ENCODE measurements at places on chromosomes 11 and 22.

DNA sequence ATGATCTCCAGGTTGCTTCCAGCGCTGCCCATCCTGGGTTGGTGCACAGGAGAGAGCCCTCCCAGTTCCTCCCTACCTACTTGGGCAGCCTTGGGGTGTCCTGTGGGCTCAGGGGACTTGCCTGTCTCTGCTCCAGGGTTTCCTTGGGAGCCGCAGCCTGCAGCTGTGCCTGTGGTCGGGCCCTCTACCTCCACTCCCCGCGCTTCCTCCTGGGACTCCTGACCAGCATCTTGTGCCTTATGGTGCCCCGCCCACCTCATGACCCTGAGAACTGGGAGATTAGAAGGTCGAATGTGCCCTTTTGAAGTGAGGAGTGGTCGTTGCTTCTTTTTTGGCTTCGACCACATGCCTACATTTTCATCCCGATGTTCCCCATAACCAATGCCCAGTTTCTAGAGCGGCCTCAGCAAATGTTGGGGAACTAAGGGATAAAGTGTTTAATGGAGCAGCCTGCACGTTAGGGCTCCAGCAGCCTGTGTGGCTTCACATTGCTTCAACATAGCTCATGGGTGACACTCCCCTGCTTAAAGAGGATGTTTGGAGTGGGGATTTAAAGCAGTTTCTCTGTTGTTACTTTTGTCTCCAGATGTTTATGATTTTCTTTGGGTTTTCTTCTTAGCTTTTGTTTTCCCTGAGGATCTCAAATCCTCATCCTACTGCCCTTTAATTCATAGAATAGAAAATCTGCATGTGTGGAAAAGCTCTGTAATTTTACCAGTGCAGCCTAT lies 248.8 kb downstream of the TBC1D22A start:
- DNase-seq: no peak

GRCh38 chr11:78149646-78150045 lies 10.2 kb upstream of the ALG8 start:
- DNase-seq: no peak

GRCh38 chr11:133910101-133910500 lies 46.7 kb downstream of the IGSF9B start:
- DNase-seq: no peak

GRCh38 chr11:68302670-68303069 lies 9.7 kb upstream of the LRP5 start:
- DNase-seq: no peak

GRCh38 chr22:44584256-44584902 lies 86.3 kb upstream of the RTL6 start:
- DNase-seq: no peak

GRCh38 chr22:22215659-22216449 lies 28.7 kb upstream of the VPREB1 start:
- no peak for DNase-seq

DNA sequence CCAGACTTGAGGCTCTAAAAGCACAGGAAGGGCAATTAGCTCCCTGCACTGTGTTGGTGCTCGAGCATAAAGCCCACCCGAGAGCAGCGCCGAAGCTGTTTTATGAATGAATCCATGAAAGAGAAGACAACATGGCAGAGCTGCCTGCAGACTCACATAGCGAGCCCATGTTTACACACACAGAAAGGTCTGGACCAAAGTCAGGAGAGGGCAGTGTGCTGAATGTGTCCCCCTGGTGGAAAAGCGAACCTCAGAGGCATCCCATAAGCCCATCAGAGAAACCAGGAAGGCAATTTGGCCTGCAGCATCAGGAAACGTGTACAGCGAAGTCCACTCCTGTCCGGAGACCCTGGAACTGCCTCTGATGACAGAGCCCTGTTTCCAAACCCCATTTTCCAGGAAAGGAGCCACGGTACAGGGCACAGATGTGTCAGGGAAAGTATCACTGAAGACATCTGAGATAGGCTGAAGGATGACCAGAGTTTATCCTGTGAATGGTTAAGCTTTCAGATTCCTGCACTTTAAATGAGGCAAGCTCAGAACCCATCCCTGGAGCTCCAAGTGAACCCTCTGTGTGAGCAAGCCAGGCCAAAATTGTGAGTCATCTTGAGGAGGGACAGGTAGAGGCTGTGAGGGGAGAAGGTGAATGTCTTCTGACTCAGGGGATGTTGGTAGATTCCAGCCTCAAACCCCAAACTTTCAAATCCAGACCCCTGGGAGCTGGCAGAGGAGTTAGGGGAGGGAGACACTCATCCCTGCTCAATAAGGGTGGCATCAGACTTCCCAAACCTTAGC lies 36.9 kb downstream of the CHRDL2 start:
- DNase-seq: no peak

- no peak for DNase-seq
Observed at GRCh38 chr11:77171885-77172665, 44.0 kb downstream of the MYO7A start.

- DNase-seq: no peak
Observed at GRCh38 chr11:119808407-119809185, 79.6 kb upstream of the NECTIN1 start.

DNA sequence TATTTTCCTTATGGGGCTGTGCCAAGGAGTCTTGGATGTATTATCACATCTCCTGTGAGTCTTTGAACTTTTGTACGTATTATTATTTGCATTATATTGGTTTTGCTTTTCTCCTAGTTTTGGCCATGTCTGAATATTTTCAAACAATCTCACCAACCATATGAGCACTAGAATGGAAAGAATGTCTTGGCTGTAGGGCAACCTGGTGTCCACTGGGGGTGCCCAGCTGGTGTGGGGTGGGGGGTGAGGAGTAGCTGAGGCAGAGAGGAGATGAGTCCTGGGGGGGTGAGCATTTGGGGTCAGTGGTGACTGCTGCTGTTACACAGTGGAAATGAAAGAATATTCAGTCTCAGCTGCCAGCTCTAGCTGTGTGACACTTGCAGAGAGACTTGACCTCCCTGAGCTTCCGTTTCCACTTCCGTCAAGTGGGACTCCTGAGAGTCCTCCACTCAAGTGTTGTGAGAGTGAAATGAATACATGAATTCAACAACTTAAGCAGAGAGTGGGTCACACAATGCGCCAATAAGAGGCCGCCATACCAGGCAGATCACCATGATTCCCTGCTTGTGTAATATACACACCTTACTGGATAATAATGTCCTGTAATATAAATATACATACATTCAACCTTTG lies 12.7 kb upstream of the PVALB start:
- no peak for DNase-seq

DNA sequence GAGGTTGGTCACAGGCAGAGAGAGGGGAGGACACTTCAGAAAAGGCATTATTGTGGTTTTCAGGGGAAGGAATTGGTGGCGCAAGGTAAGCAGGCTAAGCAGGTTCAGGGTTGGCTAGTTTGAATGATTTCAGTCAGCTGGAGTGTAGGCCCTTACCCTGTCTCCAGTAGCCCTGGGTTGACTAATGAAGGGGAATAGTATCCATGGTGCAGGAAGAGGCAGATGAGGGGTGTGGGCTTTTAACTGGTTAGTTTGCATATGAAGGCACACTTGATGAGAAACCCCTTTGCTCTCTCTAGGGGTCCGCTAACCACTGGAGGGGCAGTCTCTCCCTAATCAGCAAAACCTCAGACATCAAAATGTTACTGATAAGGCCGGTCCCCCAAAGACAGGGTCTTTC lies 249.7 kb downstream of the AASDHPPT start:
- DNase-seq: no peak

GRCh38 chr11:122145715-122146274 lies 29.8 kb upstream of the BLID start:
- no peak for DNase-seq

- no peak for DNase-seq
Observed at GRCh38 chr11:114079511-114080065, 20.1 kb downstream of the ZBTB16 start.

DNA sequence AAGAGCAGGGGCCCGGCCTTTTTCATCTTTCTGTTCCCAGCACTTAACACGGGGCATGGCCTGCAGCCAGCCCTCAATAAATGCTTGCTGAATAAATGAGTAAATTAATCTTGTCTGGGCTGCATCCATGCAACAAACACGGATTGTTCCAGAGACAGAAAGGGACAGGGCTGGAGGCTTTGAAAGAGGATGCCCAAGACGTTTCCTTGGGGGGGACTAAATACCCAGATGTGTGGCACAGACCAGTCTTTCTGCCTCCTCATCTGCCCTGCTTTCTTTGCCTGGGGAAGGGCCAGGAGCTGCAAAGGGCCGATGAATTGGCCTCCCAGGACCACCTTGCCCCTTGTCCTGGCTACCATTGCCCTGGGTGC lies 40.4 kb downstream of the SHISAL1 start:
- DNase-seq: no peak

DNA sequence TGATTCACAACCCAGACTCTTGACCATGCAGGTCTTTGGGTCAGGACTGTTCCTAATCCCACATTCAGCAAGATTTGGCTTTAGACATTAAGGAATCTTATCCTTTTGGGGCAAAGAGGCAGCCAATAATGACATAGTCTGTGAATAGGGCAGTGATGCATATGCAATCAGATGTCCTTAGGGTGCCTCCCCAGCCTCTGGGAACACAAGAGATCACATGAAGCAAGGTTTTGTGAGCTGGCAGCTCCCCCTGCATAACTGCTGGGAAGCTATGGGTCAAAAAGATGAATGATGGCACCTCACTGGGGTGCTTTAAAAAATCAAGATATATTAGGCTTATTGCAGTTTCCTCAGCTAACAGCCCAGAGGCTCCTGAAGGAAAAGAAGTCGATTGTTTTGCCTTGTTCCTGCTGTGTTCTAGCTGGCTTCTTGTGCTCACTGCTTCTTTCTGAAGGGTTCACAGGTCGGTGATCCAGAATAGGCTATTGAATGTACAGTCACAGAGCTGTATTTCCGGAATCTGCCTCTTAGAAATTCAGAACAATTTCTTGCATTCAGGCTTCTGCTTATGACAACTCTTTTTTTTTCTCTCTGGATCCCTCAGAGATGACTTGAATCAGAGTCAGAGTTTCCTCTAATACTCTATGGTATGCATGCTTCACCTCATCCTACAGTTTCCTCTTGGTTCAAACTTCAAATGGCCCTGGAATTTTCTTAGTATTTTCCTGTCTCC lies 31.7 kb downstream of the INSC start:
- DNase-seq: no peak

DNA sequence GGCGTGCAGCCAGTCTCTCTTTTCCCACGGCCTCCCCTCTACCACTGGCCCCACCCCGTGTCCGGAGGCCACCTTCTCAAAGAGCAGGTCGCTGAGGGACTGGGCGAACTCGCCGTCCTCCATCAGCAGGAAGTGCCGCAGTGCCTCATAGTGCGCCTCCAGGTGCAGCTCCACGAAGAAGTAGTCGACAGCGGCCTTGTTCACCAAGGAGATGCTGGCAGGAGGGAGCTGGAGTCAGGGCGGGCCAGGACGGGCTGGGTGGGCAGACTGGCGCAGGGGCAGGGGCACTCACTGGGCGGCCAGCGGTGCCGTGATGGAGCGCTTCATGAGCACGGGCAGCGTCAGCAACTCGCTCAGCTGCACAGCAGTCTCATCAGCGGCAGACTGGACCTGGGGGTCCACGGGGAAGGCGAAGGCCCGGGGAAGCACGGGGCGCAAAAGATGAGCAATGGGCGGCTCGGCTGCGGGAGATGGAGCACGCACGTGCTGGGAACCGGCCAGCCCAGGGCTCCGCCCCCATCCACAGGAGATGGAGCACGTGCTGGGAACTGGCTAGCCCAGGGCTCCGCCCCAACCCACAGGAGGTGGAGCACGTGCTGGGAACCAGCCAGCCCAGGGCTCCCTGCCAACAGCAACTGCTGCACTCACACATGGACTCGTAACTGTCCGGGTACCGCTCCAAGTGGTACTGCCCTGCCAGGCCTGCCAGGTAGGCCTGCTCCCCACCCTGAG lies 18.4 kb downstream of the SELENOO start:
- DNase-seq: no peak

GRCh38 chr11:47213950-47214565 lies 716 bp upstream of the DDB2 start:
- DNase-seq: peak; percentile 65

DNA sequence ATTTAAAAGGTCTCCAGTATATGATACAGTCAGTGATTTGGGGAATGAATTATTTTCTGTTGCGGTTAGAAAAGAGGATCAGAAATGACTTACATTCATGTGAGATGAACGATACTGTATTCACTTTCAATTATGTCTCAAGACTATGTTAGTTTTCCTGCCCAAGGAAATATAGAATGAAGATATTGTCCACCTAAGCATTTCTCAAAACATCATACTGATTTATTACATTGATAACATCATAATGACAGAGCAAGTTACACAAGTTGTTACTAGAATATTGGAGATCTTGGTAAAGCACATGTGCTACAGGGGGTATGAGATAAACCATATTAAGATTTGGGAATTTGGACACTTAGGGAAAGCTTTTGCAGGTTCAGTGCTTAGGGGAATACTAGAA lies 67.8 kb upstream of the OR9G4 start:
- no peak for DNase-seq
